CD4-positive, alpha-beta T cell treated with Interleukin-4 for 4 hours (primary cell): ENCODE measurements at places on chromosomes 11 and 22.

DNA sequence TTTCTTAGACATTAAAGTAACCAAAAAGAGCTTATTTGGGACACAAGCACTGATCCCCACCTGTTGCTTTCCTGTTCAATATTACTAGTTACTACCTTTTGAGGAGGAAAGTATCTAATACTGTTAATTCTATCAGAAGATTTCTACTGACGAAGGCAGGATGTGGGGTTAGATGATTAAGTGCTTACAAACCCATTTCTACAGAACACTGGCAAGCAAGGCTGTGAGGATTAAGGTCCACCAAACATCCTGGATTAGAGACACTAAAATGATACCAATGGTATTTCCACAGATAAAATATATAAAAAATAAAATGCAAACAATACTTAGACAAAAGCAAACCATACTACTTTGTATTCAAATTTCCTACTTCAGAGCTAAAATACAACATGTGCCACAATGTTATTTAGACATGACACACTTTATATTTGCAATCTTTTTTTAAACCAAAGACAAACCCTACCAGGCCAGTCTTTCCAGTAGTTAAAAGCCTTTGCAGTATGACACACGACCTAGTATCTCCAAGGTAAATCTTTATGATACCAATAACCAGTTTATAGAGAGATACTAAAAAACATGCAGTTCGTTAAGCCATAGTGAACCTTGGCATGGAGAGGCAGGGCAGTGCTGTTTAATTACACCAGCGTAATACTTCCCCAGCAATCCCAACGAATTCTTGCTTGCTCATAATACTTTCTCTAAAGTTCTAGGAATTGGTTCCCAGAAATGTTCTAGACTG, 71.2 kb upstream of the TP53AIP1 start:
- no peak for DNase-seq

DNA sequence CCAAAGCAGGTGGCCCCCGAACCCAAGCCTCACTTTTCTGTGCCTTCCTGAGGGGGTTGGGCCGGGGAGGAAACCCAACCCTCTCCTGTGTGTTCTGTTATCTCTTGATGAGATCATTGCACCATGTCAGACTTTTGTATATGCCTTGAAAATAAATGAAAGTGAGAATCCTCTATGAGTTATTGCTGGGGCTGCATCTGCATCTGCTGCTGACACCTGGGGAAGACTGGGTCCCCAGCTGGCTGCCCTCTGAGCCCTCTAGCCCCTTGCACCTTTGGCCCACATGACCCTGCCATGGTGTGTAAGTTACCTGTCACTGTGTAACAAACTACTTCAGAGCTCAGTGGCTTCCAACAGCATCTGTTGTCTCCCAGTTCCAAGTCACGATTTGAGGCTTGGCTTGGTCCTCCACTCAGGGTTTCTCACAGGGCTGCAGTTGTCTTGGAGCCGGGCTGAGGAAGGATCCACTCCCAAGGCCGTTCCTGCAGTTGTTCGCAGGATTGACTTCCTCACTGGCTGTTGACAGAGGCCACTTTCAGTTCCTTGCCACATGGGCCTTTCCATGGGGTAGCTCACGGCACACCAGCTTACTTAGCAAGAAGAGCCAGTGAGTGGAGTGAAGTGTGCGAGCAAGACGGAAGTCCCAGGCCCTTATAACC, 13.5 kb upstream of the UVRAG start:
- DNase-seq, result no peak

- no peak for DNase-seq
Observed at GRCh38 chr11:124207102-124207792, 24.1 kb downstream of the OR10D3 start.

- DNase-seq, result no peak
Observed at GRCh38 chr22:28656181-28656580, 23.5 kb downstream of the TTC28 start.

GRCh38 chr22:38282397-38282796, 9.6 kb upstream of the TMEM184B start:
- no peak for DNase-seq

- DNase-seq, result no peak
Observed at GRCh38 chr11:129115652-129116586, 76.2 kb downstream of the ARHGAP32 start.

GRCh38 chr11:123560006-123560405, 94.4 kb downstream of the SCN3B start:
- DNase-seq, result no peak

DNA sequence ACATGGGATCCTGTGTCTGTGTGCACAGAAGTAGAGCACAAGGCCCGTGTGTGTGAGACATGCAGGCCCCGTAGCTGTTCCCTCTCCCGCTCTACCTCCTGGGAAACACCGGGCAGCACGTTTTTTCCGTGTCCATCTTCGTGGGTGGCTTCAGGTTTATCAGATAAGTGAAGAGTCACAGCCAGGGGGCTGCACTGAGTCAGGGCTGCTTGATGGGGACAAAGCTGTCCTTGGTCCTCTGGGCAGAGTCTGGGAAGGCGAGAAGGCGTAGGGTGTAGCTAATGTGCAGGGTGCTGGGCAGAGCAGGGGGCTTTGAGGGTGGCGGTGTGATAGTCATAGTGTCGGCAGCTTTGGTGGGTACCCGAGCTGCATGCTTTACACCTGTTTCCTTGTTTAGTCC, 23.7 kb downstream of the INCENP start:
- no peak for DNase-seq
